ENCODE measurements at places on chromosomes 13 and 19.
A peak's percentile ranks its signal among the peaks of the same experiment; 100 is the strongest.

DNA sequence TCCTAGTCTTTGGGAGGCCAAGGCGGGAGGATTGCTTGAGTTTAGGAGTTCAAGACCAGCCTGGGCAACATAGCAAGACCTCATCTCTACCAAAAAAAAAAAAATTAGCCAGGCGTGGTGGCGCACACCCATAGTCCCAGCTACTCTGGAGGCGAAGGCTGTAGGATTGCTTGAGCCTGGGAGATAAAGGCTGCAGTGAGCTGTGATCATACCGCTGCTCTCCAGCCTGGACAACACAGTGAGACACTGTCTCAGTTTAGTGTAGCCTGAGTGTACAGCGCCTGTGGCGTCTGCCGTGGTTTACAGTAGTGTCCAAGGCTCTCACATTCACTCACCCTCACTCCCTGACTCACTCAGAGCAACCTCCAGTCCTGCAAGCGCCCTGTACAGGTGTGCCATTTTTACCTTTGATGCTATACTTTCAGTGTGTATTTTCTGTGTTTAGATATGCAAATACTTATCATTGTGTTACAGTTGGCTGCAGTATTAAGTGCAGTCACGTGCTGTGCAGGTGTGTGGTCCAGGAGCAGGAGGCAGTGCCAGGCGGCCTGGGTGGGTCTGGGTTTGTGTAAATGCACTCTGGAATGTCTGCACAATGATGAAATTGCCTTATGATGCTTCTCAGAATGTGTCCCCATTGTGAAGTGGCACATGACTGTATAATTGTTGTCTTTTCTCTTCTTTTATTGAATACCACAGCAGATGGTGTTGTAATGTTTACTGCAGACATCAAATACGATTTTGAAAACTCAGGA lies 36.1 kb upstream of the DCUN1D2 start:
- DNase-seq = no peak

DNA sequence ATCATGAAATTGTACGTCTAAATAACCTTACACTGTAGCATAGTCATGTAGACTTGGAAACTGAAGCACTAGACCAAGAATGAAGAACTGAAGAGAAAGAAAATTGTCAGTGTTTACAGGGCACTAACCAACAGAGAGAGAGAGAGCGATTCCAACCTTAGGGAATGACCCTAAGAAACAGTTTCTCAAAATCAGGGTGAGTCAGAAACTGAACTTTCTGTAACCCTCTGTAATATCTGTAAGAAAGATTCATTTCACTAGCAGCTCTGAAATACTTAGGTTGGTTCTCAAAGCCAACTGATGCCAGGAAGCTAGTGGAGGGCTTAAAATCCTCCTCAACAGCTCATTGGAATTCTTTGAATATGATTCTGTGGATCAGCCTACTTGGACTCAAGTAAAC lies 936.9 kb downstream of the EFNB2 start:
- DNase-seq = no peak

DNA sequence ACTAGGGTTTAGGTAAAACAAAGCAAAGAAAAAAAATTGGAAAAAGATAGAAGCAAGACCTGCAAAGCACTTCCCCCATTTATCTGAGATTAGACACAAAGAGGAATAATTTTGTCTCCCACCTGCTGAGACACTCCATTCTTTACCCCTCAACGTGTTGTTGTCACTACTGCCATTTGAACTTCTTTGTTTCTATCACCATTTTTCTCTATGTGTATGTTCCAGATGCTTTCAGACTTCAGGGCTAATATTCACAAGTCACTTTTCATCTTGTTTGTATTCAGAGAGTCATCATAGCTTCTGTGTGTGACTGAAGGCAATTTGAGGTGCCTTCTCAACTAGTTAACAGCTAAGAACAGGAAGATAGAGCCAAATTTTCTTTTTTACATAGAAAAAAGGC lies 512.5 kb downstream of the TBC1D4 start:
- no peak for DNase-seq

GRCh38 chr13:106385654-106386053 lies 149.8 kb downstream of the EFNB2 start:
- DNase-seq = no peak

- no peak for DNase-seq
Observed at GRCh38 chr13:113592571-113592970, 8.0 kb downstream of the TFDP1 start.

DNA sequence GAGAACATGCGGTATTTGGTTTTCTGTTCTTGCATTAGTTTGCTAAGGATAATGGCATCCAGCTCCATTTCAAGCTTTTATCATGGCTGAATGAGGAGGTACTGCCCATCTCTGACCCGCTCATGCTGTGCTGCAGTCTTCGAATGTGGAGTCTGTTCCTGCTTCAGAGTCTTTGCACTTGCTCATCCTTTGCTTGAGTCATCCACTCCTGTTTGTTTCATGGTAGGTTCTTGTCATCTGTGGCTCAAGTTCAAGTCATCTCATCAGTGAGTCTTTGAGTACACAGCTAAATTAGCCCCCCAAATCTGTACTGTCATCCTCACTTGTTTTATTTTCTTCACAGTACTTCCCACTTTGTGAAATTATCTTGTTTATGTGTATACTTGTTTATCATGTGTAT lies 5.4 kb downstream of the UCHL3 start:
- no peak for DNase-seq

GRCh38 chr13:112924365-112924764 lies 44.6 kb upstream of the MCF2L start:
- no peak for DNase-seq

- no peak for DNase-seq
Observed at GRCh38 chr13:106306748-106307277, 228.6 kb downstream of the EFNB2 start.

DNA sequence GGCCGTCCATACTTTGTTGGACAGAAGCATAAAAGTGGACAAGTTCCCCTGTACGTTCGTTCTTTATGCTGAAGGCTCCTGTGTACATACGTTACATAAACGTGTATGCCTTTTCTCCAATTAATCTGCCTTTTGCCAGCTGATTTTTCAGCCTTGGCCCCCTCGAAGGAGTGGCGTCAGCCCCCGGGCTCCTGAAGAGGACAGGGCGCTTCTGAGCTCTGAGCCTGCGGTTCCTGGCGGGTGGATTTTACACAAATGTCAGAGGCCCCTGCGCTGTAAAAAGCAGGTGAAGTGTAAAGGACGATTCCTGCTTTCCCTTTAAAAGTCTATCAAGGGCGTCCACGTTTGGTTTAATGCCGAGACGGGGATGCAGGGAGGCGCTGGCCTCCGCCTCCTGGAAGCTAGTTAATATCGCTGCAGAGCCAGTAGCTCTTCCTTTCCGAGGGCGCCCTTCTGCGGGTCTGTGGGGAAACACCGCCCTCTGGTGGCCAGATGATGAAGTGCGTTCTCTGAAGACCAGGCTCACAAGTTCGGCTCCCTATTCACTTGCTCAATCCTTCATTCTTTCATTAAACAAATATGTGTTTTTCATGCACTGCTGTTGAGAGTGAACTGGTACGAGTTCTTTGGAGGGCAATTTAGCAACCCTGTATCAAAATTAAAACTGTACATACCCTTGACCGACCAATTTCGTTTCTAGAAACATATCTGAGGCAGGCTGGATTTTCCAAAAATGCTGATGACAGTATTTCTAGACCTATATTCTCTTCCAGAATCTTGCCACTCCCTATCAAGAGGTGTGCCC lies 62.0 kb downstream of the GPR12 start:
- peak; percentile 69 for DNase-seq

- no peak for DNase-seq
Observed at GRCh38 chr19:14450168-14450874, 17.2 kb downstream of the PKN1 start.

Measured in stimulated activated CD8-positive, alpha-beta memory T cell treated with anti-CD3 and anti-CD28 coated beads, Interleukin-4, amount 100 ng/mL, for 1 hour (primary cell).